NCI-H187 treated with DMSO at 0.1 percent for 48 hours (cell line): ENCODE measurements at places on chromosomes 2 and 18.

GRCh38 chr2:9971105-9971818 lies 19.8 kb downstream of the GRHL1 start:
- no peak for DNase-seq

DNA sequence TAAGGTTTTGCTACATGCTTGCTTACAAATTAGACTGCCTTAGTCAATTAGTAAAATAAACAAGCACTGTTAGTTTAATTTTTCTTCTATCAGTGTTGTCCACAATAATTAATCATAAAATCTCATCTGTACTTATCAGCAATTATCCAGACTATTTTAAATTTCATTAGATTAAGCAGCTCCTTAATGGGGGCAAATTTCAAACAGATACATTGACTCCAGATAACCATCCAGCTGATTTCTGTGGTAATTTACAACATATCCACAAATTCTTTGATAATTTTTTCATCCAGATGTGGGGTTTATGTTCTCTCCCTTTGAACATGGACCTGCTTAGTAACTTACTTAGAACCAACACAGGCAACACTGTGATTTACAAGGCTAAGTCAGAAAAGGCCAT lies 170.4 kb upstream of the CWC22 start:
- DNase-seq = no peak

DNA sequence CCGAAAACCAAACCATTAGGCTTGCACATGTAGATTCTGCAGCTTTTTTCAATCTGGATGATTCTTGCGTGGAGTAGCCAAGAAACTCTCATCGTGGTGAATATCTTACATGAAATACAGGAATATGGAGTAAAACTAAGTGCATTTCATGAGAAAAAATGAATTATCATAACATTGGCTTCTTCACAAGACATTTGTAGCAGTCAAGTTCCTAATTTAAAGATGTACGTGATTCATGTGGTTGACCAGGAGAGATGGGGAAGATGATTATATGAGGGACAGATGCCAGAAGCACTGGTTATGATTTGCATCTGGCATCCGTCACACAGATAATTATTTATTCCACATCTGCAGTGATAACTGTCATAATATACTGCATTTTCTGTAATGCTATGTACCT lies 90.4 kb downstream of the ANTXR1 start:
- no peak for DNase-seq

GRCh38 chr2:239182981-239183791 lies 217.6 kb downstream of the HDAC4 start:
- DNase-seq = no peak

- no peak for DNase-seq
These were observed 320.5 kb upstream of the NCKAP5 start for GRCh38 chr2:133888621-133889219.

DNA sequence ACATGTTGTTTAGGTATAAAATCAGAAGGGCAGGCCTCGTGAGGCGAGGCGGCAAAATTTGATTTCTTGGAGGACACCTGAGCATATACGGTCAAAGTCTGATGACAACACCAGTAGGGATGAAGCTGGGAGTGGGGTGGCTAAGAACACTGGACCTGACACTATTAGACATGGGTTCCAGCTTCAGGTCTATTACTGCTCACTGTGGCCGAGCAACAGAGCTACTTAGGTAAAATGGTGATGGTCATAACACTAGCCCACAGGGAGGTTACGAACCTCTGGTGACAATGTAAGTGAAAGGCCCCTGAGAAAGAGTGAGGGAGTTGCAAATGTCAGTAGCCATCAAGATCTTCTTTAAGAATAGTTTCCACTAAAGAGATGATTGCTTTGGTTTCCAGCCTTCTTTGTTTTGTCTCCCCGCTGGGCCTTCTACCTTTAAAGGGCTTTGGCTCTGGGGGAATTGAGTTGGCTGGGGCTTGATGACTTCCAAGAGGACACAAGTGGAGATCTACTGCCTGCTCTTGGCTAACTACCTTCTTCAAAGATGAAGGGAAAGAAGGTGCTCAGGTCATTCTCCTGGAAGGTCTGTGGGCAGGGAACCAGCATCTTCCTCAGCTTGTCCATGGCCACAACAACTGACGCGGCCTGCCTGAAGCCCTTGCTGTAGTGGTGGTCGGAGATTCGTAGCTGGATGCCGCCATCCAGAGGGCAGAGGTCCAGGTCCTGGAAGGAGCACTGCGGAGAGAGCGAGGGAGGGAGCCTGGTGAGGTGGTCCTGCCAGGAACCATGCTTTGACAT lies 3.5 kb downstream of the IL1B start:
- DNase-seq = no peak

- no peak for DNase-seq
These were observed 53.5 kb upstream of the ID2 start for GRCh38 chr2:8628179-8628865.

GRCh38 chr2:174588463-174588862 lies 9.1 kb downstream of the WIPF1 start:
- DNase-seq = no peak

GRCh38 chr18:8368512-8369217 lies 240.6 kb upstream of the RAB12 start:
- no peak for DNase-seq

DNA sequence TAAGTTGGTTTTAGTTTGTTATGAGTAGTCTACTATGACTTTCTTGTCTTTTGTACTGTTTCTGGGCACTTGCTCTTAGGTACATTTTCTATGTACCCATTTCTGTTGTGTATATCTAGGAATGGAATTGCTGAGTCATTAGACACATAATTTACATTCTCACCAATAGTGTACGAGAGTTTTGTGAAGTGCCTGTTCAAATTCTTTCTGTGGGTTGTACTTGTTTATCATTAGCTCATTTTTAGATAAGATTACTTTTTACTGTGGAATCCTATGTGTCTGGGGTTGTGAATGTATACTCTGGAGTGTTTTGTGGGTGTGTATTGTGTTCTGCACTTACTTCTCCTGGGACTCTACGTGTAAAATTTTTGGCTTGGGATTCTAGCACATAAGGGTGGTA lies 36.6 kb upstream of the CD28 start:
- DNase-seq = no peak

- DNase-seq = no peak
These were observed 56.4 kb upstream of the TCF7L1 start for GRCh38 chr2:85076618-85077274.

GRCh38 chr2:23114299-23114698 lies 270.7 kb upstream of the KLHL29 start:
- no peak for DNase-seq

DNA sequence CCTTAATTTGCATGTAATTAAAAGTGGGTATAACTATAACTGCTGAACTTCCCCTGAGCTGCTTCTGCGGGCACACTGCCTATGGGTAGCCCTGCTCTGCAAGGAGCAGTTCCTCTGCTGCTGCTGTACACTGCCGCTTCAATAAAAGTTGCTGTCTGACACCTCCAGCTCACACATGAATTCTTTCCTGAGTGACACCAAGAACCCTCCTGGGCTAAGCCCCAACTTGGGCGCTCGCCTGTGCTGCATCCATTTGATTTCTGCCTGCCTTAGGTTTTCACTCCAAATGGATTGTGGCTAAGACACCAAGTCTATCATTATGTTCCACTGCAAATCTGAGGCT lies 215.7 kb downstream of the ANAPC1 start:
- DNase-seq = no peak

DNA sequence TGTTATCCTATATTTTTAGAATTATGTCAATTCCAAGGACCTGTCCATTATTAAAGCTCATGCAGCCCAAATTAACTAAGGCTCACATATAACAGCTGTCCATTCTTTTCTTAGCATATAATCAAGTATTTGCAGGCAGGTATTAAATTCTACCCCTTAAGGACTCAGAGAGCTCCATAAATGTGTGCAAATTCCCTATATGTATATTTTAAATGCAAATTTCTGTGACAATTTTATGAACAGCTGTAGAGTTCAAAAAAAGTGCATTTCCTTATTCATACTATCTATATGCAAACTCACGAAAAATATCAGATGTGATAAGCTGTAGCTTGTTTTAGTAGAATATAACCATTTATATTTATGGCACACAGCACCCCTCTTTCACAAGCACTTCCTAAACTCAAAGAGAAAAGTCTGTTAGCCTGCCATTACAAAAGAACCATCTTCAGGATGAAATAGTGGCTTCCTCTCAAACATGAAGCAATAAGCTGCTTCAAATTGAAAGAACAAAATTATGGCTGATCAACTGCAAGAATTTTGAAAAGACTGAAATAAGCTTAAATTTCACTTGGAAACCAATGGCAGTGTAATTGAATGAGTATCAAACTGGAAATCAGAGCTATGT lies 155.0 kb upstream of the REG3G start:
- no peak for DNase-seq
